IMR-90 (cell line): ENCODE measurements at places on chromosomes 5 and 9.

- DNase-seq: no peak
Measured at GRCh38 chr5:60672693-60673264, 27.2 kb downstream of the DEPDC1B start.

- DNase-seq: no peak
Measured at GRCh38 chr5:149957855-149958254, 2.7 kb upstream of the SLC26A2 start.

- DNase-seq: no peak
Measured at GRCh38 chr5:90424245-90424644, 14.7 kb upstream of the CETN3 start.

DNA sequence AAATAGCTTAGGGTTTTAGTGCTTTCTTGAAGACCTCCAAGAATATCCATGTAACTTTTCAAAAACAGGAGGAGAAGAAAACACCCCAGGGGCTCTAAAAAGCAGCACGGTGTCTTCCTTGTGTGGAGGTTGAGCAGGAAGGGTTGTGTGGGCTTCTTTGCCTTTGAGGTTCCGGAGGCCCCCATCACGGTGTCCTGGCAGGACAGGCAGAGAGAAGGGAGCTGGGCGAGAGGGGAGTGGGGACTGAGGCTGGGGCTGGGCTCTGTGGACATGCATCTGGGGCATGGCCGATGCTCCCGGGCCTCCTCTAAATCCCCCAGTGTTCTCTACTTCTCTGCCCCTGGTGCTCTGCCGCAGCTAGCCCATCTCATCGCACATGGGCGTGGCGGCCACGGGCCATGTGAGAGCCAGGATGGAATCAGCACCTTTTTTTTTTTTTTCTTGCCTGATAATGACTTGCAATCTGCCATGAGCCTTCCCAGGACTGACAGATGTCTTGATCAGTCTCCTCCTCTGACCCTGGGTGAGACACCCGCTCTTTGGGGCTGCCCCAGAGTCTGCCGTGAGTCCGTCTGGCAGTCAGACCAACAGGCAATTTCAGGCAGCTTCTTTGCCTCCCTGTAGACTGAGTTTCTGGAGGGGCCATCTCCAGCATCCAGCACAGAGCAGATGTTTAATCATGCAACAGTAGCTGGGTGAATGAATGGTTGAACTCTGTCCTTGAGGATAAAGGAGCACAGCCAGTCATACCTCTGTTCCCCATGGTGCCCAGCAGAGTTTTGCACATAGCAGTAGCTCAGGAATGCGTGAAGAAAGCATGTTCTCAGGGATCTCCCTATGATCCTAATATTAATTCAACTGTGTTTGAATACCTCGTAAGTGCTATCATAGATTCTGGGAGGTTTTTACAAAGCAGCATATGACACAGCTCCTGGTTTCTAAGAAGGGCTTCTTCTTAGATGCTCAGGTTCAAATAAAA is 12.1 kb downstream of the CXCL14 start:
- DNase-seq: no peak

- peak; percentile 66 for DNase-seq
Measured at GRCh38 chr9:2857564-2858198, 13.8 kb upstream of the PUM3 start.

DNA sequence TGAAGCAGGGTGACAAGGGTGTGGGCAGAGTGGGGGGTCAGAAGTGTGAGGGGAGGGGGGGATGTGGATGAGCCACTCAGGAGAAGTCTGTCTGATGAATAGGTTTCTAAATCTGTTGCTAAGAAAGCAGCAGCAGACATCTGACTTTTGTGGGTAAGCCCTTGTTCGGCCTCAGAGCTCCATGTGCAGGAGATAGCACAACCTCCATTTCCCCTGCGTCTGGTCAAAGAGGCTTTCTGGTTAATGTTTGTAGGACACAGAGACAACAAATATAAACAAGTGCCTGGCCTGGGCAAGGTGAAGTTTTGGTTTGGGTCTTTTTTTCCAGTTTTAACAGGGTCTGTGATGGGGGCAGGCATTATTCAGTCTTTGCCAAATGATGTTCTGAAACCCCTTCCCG is 57.0 kb upstream of the GNE start:
- DNase-seq: no peak

GRCh38 chr5:151264113-151264512 is 11.1 kb downstream of the GM2A start:
- DNase-seq: peak; percentile 47

GRCh38 chr5:107672211-107673038 is 1.7 kb upstream of the EFNA5 start:
- DNase-seq: peak; percentile 87

GRCh38 chr9:16247188-16247875 is 623.1 kb downstream of the BNC2 start:
- peak; percentile 81 for DNase-seq

DNA sequence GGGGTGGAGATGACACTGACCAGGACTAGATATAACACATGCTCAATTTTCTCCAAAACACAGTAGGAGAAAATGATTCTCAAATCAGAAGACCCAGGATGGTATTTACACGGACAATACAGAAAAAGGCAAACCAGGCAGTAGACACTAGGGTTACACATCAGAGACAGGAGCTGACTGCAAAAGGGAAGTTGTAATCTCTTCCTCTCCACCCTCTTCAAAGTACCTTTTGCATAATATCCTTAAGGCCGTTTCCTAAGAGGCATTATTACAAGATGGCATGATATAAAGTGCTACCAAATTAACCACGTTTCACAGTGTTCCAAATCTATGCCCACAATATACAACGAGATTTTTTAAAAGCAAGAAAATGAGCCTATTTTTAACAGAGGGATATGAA is 39.2 kb downstream of the YIPF5 start:
- DNase-seq: no peak

GRCh38 chr5:78540335-78541085 is 108.1 kb downstream of the LHFPL2 start:
- no peak for DNase-seq

DNA sequence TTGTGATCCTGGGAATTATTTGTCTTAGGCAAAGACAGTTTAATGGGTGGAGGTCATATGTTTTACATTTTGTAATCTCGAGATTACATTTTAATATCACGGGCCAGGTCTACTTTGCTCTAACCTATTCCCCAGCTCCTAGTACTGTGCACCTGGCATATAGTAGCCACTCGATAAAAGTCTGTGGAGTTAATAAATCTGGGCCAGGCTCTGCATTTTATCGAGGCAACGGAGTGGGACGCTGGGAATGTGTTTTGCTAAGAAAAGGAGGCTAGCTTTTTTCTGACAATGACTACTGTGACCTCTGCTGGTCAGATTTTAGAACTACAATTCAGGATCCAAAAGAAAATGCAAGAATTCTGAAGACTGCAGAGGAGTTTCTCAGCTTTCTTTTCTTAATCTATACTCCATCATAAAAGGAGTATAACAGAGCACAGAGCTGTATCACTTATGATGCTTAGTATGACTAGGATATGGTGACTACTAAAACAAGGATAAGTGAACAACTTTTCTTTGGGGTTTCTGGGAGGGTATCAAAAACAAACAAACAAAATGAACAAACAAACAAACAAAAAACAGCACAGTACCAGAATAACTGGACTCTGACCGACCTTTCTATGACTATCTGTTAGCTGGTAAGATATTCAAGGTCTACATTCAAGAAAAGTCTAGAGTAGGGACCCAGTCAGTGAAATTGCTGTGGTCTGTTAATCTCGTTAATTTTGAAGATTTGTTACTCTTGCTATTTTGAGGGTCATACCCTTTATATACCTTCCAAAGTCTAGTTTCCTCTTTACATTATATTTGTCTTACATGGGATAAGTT is 46.1 kb upstream of the CER1 start:
- peak; percentile 51 for DNase-seq

DNA sequence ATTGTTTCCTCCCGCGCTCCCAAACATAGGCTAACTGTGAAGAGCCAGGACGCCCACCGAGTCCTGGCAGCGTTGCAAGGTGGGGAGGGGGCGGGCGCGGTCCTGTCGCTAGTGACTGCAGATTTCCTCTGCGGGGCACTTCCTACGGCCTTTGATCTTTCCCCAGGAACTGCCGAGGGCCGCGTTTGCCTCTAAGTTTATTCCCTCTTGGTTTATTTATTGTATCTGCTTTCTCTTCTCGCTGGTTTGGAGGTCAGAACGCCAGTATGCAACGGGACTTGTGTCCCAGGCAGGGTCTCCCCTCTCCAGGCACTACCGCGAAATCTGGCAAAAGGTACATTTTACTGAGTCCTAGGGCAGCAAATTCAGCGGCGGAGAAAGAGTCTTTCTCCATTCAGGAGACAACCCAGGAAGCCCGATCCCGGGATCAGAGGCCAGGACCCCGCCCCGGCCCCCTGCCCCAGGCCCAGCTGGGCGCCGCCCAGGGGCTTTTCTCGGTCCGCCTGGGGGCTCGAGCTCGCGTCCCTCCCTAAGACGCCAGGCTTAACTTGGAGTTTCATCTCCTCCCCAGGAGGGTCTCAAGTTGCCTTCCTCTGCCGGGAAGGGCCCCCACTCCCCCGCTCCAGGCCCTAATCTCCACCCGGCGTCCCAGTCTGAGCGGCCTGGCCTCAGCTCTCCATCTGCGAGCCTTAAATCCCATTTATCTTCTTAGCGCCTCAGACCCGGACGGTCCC is 884 bp upstream of the EGFLAM start:
- DNase-seq: no peak

DNA sequence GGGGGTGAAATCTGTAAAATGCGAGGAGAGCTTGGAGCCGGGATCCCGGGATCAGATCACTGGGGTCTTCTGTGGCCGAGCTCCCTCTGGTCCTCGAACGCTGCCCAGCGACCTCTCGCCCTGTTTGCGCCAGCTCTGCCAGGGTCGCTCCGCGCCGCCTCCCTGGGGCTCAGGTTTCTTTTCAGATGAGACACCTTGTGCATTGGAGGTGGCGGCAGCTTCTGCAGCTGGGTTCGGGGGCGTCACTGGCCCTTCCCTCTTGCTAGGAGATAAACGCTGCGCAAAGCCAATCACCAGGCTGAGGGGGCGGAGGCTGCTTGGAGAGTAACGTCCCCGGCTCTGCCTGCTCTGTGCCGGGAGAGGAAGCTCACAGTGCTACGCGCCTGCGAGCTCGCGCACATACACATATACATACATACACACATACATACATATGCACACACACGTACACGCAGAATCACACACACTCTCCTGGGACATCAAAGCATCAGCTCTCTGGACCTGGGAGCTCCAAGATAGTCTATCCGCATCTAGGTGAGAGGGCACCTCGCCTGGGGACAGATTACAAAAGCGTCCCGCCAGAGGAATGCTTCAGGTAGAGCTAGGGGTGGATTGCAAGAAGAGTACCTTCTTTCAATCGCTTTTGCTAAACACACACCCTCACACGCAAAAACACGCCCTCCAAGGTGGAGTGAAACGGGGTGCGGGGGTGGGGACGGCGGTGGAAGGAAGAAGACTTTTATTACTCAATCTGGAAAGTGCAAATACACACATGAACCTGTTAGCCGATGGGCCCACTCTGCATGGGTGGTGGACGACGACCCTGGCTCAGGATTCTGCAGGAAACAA is at the start of gene ST8SIA4:
Gene ST8SIA4 (minus strand): TSS at position 244 of the 849 bp plus-strand sequence. CDS start 327 bp downstream, outside the sequence.
- peak; percentile 33 for DNase-seq

DNA sequence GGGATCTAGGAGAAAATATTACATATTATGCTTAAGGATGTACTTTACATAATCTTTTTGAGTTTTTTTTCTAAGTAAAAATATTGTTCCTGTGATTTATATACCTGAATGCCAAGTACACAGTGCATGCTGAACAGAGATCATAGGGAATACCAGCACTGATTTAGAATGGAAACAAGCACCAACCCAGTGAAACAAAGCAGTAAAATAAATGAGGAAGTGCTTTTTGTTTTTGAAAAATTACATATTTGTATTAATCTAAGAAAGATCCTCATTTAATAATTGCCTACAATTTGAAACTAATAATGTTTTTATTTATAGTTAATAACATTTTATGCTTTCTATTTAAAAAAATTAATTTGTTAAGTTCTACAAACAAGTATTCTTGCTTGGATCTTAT is 18.0 kb downstream of the GARNL3 start:
- DNase-seq: no peak

DNA sequence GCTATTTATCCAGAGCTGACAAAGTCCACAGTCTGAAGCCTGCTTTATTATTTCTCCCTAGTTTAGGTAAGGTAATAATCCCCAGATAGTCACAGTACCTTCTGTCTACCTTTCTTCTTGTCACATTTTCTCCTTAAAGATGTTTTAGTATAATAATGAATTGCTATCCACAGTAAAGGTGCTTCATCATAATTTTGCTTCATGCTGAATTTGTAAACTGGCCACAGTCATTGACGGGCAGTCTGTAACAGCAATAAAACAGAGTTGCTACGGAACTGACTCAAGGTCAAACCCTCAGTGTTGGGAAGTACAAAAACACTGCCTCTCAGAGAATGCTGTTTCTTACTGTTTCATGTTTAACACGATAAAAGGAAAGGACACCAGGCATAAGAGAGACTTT is 195.7 kb downstream of the ZNF608 start:
- DNase-seq: no peak

GRCh38 chr5:66877843-66878242 is 281.6 kb downstream of the MAST4 start:
- DNase-seq: peak; percentile 47

- peak; percentile 7 for DNase-seq
Measured at GRCh38 chr5:126139773-126140172, 283.4 kb upstream of the GRAMD2B start.

DNA sequence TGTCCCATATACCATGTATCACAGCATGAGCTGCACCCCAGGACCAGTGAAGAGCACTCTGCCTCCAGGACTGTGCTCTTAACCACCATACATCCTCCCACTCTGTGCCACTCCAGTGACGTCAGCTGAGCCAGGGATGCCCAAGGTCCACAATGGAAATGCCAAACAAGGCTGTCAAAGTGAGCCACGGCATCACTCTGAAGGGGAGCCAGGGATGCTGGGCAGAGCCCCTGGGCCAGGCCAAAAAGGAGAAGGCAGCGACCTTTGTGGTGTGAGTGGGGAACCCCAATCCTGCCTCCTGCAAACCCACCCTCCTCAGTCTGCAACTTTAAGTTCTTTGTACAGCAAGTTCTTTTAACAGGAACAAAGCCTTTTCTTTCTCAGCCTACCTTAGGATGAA is 242.7 kb downstream of the SYK start:
- no peak for DNase-seq

GRCh38 chr9:124869466-124869985 is 7.6 kb downstream of the ARPC5L start:
- no peak for DNase-seq

- no peak for DNase-seq
Measured at GRCh38 chr9:38414040-38414723, 10.1 kb downstream of the IGFBPL1 start.

DNA sequence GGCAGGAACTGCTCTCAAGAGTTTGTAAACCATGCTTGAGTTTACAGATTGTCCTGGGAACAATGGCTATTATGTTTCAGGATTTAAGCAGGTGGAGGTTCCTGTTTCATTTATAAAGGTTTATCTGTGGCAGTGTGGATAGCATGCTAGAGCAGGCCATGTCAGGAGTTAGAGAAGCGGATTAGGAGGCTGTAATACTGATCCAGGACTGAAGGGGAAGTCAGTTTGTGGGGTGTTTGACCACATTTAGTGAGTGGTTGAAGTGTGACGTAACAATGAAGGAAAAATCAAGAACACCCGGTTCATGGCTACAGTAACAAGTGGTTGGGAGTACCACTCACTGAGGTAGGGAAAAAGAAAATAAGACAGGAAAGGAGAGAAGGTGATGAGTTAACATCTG is 299.0 kb downstream of the TLR4 start:
- DNase-seq: no peak

GRCh38 chr5:79378510-79379186 is 135.3 kb downstream of the HOMER1 start:
- no peak for DNase-seq

GRCh38 chr5:20262896-20263295 is 274.9 kb upstream of the CDH18 start:
- no peak for DNase-seq

GRCh38 chr9:70696694-70697335 is 282.4 kb upstream of the KLF9 start:
- no peak for DNase-seq

- DNase-seq: no peak
Measured at GRCh38 chr5:174545926-174546325, 178.5 kb upstream of the MSX2 start.
